Activated CD4-positive, CD25-positive, alpha-beta regulatory T cell treated with anti-CD3 and anti-CD28 coated beads, Interleukin-2, amount 50 U/mL, for 24 hours (primary cell): ENCODE measurements at places on chromosomes 5 and 9.

DNA sequence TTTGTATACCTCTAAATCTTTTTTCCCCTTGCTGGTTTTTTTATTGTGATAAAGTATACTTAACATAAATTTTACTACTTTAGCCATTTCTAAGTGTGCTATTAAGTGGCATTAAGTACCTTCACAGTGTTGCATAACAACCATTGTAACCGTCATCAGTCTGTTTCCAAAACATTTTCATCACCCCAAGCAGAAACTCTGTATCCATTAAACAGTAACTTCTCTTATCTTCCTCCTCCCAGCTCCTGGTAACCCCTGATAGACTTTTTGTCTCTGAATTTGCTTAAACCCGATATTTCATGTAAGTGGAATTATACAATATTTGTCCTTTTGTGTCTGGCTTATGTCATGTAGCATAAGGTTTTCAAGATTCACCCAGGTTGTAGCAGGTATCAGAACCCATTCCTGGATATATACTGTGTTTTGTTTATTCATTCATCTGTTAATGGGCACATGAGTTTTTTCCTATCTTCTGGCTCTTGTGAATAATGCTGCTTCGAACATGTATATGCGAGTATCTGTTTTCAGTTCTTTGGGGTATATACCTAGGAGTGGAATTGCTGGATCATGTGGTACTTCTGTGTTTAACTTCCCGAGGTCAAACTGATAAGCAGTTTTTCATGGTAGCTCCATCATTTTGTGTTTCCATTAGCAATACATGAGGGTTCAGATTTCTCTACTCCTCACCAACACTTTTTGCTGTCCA lies 66.4 kb downstream of the EHMT1 start:
- ATAC-seq: no peak

DNA sequence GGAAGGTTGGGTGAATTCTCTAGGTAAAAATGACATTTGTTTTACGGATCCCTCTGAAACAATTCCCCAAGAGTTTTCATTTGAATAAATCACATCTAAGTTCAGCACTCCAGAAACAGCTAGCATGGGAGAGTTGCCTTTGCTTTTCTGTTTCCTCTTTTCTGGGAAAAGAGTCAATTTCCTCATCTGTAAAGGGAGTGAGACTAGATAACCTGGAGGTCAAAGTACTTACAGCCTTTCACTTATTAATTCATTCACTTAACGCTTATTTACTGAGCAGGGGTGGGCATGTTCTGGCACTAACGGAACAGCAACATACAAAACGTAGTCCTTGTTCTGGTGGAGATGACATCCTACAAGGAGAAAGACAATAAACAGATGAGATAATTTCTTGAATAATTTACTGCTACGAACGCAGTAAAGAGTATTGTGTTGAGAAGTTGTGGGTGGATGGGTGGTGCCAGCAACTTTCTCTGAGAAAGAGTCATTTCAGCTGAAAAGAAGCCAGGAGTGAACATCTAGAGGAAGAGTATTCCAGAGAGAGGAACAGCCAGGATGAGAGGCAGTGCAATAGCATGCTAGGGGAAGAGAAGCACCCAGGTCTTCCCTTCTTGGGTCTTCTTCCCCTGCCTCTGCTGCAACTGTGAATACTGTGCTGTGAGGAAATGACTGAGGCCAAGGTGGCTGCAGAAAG lies 335.6 kb downstream of the ZSWIM6 start:
- no peak for ATAC-seq

GRCh38 chr9:21788752-21789151 lies 13.7 kb upstream of the MTAP start:
- ATAC-seq: no peak

GRCh38 chr5:40689438-40689837 lies 9.7 kb downstream of the PTGER4 start:
- peak; percentile 92 for ATAC-seq

DNA sequence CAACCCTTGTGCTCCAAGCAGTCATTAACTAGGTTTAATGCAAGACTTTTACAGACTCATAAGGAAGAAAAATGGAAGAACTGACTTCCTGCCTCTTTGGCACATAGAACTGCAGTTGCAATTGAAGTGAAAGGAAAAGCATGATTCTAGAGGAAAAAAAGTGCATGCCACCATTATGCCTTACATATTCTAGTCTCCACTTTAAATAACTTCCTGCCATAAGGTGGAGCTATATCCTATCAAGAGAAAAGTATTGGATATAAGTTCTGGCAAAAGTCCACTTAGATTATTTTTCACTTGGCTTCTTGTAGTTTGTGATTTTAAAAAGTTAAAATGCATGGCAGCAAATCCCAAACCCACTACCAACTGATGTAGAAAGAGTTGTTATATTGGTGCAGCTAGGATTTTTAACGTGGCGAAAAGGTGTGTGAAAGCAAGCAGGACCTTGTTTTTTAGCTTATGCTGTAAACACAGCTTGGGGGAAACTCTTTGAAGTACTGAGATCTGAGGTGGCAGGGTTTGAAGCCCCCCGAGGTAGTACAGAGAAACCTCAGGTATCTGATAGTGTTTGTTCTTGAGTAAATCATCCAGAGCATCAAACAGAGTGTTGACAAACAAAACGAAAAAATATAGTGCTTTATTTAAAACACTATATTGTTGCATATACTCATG lies 117.9 kb downstream of the ANXA1 start:
- no peak for ATAC-seq

GRCh38 chr9:105403552-105404248 lies 44.1 kb upstream of the FSD1L start:
- ATAC-seq: no peak

DNA sequence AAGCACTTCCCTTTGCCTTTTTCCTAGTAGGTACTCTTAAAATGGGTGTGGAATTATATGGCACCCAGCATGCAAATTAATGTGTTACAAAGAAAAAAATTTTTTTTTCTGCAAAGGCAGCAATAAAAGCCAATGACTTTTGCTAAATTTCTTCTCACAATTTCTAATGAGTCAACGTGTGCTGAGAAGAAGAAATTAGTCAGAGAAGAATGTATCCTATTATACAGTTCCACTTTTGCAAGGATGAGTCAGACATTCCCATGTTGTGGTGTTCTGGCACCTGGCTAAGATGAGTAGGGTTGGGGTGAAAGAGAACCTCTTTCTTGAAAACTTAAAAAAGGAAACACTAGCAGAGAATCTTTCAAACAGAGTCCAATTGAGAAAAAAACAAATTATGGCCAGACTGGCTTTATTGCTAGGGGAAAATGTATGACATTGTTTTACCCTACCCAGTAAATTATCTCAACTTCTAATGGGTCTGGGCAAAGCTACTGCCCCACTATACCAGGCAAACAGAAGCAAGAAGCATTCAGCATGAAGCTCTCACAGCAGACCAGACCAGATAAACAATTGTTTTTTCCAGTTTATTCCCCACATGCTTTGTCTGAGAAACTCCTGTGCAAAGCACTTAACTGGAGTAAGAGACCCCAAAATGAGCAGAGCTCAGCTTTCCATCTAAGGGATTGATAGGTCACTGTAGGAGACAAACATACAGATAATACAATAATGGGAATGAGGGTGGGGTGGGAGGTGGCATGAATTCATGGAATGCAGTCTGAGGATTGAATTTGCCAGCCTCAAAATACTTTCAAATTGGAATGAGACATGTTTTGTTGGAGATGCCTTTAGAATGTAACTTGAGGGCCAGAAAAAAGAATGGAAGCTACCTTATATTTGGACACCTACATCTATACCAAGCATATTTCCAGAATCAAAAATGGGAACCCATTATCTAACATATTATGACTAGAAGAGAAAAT lies 220.8 kb upstream of the RFX3 start:
- peak; percentile 97 for ATAC-seq

DNA sequence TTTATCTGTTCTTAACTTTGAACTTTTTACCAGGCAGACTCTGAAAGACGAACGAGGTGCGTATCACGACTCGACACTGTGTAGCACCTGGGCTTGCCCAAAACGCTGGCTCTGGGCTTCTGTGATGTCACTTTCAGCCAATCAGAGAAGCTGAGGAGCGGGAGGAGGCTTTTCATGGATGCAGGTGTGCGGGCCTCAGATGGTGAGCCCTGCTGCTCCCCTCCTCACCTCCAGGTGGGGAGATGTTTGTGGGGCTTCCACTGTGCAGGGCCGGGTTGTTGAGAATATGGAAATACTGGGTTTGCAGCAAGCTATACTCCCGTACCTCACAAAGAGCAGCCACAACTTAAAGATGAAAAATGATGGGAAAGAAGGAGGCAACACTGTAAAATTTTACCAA lies 246.3 kb downstream of the IRX2 start:
- no peak for ATAC-seq

GRCh38 chr9:78295177-78295575 lies 1.7 kb upstream of the PSAT1 start:
- ATAC-seq: no peak

- ATAC-seq: no peak
Measured at GRCh38 chr5:36881807-36882206, 5.2 kb downstream of the NIPBL start.

DNA sequence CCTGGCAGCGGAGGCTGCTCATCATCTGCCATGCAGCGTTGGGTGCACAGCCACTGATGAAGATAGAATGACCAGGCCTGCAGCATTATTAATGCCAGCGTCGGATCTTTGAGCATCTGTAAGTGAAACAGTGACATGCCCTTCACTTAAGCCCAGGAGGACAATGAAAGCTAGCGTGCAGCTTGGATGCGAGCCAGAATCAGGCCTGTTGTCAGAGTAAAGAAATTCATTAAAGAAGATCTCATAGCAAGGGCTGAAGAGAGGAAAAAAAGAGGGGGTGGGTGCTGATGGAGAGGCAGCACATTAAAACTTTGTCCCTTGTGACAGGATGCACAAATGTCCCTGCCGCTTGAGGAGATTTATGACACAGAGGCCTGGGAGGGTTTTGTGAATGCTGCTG lies 186.1 kb upstream of the MAST4 start:
- no peak for ATAC-seq

DNA sequence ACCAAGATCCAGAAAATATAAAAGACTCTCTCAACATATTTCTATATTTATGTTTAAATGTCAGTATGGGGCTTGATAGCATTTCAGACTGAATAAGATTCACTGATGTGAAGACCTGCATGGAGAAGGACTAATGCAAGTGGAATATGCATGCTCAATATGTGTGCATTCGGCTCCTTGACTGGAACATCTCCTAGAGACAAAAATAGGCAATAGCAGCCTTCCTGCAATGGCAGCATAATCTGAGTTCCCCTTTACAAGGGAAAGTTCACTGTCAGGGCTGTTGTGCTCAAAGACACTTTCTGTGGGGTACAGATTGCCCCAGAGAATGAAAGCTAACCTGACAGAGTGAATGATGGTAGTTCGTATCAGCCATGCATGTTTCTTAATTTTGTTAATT lies 42.4 kb downstream of the STARD4 start:
- no peak for ATAC-seq

GRCh38 chr9:84670138-84671041 lies 861 bp downstream of the NTRK2 start:
- ATAC-seq: no peak

DNA sequence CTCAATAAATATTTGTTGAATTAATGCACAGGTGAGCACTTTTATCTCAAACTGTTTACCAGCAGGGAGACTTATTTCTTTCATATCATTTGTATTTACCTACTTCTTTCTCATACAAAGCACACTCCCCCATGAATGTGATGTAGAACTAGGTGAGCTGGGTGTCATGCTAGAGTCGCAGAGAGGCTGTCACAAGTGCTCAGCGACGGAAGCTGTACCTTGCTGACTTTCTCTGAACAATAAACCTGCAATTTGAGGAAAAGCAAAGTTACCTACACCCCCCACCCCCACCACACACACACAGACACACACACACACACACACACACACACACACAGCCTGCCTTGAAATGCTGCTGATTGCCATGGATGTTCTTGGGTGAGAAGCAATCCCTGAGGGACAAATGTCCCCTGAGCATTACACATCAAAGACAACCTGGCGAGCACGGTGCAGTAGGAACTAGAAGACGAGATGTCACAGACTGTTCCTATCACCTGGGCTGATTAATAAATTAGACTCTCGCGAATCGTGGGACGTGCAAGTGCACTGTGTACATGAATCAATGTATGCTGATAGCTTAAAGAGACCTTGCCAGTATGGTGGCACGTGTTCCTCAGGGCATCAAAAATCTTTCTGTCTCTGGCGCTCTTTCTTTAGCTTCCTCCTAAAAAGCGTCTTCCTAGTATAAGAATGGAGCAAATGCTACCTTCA lies 66.1 kb downstream of the BRINP1 start:
- no peak for ATAC-seq

GRCh38 chr5:134833340-134834032 lies 12.3 kb upstream of the C5orf24 start:
- ATAC-seq: no peak

DNA sequence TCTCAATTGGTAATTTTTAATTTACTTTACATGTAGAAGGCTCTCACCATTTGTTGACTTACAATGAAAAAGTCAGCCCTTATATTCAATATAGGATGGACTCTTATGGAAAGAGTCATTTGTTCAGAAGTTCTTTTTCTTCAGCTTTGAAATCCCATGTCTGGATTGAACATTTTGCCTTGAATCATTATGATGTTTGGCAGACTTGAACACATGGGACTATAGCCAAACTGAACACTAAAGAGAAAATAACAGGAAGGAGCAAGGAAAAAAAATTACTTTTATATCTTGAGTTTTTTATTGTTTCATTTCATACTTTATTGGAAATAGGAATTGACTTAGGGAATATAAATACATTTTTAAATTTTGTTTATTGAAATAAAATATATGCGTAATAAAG lies 1503.0 kb downstream of the EFNA5 start:
- ATAC-seq: no peak

- ATAC-seq: no peak
Measured at GRCh38 chr9:97502222-97502983, 937 bp downstream of the TMOD1 start.

DNA sequence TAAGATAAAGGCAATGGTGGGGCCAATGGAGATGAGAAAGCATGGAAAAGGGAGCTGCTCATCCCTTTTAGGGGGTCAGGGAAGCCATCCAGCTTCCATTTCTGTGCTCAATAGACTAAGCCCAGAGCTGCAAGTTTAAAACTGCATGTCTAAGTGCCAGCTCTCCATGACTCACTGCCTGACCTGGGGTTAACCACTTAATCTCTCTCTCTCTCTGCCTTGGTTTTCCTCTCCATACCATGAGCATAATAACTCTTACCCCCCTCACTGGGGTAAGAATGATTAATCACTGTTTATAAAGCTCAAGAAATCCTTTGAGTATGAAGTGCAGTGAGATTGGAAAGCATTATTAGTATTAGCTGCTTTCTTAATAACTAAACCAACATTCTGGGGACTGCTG lies 1382.4 kb upstream of the WWC1 start:
- no peak for ATAC-seq

DNA sequence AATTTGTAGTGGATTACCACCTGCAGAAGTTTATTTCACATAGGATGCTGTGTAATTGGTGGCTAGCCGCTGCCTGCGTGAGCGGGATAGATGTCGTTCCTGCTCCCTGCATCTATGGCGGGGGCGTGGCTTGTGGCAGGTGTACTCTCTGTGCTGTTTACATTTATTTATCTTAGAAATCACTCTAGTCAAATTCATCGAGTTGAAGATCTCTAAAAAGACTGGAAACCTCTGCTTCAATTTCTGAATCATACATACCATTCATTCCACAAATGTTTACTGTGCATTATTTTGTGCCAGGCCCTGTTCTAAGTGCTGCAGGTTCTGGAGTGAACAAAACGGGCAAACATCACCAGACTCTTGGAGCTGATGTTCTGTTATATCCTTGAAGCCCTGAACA lies 11.9 kb downstream of the ROPN1L start:
- no peak for ATAC-seq
